ENCODE measurements at places on chromosomes 2 and 18.

DNA sequence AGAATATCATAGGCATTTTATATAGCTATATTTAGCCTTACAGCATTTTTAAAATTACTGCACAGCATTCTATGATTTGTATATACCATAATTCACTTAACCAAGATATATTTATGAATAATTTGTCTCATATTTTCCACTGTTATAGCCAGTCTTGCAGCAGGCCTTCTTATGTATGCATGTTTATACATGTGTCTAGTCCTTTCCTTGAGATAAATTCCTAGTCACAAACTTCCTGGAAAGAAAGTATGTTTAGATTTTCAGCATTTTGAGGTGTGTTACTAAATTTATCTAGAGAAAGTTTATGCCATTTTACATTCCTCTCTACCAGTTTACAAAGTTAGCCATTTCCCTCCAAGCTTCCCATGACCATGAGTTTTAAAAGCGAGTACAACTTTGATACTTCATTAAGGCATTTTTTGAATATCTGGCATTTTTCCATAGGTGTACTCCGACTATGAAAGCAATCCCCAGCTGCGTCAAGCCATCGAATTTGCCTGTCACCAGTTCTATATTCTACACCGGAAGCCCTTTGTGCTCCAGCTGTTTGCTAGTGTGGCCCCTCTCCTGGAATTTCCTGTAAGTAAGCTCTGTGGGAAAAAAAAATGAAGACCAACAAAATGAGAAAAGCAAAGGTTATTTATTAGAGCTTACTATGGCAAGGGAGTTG is 59.4 kb upstream of the RPE start:
- DNase-seq = no peak

DNA sequence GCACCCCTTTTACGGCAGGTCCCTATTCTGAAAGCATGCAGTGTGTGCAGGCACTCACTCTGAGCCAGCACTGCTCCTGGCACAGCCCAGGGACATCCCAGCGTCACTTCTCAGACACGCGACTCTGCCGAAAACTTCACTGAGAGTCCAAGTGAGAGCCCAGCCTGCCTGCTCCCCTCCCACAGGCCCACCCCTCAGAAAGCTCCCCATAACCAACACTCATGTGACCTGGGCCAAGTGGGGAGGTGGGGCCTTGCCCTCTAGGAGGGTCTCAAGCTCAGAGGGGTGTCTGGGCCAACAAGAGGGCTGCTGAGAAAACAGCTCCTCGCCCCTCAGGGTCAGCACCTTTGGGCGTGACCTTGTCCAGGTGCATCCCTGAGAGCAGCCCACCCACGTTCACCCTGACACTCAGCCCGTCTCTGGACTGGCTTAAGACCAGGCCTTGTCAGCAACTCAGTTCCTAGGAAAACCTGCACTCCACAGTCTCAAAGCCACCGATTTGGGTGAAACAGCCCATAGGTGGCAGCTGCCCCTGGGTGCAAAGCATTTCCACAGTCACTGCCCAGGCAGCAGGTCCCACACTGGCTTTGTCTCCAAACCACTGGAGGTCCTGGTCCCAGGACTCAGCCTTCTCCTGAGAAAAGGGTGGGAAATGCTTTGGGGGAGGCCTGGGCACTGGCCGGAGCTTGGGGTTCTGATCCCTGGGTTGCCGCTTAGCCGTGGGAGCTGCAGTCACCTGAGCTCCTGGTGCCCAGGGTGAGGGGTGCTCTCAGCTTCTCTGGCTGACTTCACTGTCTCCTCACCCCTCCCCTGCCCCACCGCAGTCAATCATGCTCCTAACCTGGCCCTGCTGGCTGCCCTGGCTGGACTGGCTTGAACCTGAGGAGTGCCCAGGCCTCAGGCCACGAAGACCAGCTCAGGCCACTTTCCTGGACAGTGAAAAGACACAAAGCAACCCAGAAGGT is 209.6 kb downstream of the HDAC4 start:
- DNase-seq = no peak

DNA sequence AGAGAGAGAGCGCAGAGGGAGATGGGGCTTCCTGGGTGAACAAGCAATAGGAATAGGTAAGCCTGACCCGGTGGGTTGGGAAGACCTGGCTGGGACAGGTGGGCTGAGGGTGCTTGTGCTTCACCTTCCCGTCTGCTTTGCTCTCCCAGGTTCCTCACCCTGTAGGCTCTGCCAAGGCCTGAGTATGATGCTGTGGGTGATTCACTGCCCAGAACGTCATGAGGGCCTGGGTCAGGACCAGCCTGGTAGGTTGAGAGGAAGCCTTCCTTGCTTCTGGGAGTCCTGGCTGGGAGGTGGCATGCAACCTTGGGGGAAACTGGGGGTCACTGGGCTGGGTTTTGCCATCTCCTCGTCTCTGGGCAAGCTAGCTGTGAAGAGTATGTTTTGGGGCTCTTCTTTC is 220.2 kb upstream of the APCDD1 start:
- no peak for DNase-seq

GRCh38 chr2:20762945-20763683 is 59.8 kb downstream of the LDAH start:
- DNase-seq = no peak

DNA sequence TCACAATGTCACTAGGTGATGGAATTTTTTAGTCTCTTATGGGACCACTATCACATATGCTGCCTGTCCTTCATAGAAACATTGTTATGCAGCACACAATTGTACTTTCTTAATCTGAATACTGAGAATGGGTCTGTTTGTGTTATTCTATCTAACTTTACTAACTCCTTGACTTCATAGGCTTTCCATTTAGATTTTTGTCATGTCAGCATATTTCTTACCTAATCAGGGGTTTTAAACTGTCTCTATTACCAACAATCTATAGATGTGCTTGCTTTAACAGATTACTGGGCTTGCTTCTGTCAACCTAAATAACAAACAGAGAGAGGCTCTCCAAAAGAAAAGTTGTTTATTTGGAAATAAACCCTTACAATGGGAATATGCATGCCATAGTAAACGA is 289.6 kb upstream of the ZNF804A start:
- DNase-seq = no peak

Measured in hypothalamus (tissue), 51 donors.